ENCODE measurements at places on chromosomes 2 and 18. TPM values are rescaled to one million over a fixed set of nuclear protein-coding genes. Genes with fewer than 3 reads are reported as not detected.

Gene KCNE4
- 22.0 TPM for total RNA-seq

Gene IL37
- total RNA-seq, result not detected

Gene TTN
- 153 TPM for total RNA-seq

Gene SLC8A1
- 280 TPM for total RNA-seq

Gene CSRNP3
- 34.1 TPM for total RNA-seq

Gene DLGAP1
- total RNA-seq, result 7.5 TPM

Gene LIPG
- total RNA-seq, result 5.0 TPM

Gene IL1R1
- total RNA-seq, result 34.9 TPM

Gene CFAP65
- total RNA-seq, result not detected

Gene ANTXR1
- total RNA-seq, result 138 TPM

Gene RSAD2
- total RNA-seq, result 11.1 TPM

Gene ANKRD30B
- total RNA-seq, result not detected

Gene EFHD1
- 1.4 TPM for total RNA-seq

Gene PRSS56
- total RNA-seq, result not detected

Gene CYRIA
- 10.5 TPM for total RNA-seq

Gene PDE11A
- 1.3 TPM for total RNA-seq

Gene ZNF892
- total RNA-seq, result 11.5 TPM

Gene LCT
- not detected for total RNA-seq

Gene SLC5A7
- total RNA-seq, result 6.3 TPM

Gene NTSR2
- total RNA-seq, result not detected

Gene C2orf80
- total RNA-seq, result 0.37 TPM

Gene CD8A
- total RNA-seq, result not detected

Gene GULP1
- total RNA-seq, result 119 TPM

Gene VWA3B
- total RNA-seq, result 0.48 TPM

Gene LRATD1
- 15.4 TPM for total RNA-seq

Gene SLC9A2
- total RNA-seq, result 4.2 TPM

Gene TBR1
- 0.11 TPM for total RNA-seq

Gene CTAGE1
- not detected for total RNA-seq

Gene SULT1C2
- 3.3 TPM for total RNA-seq

Gene OTOF
- 0.32 TPM for total RNA-seq

Gene CD8B2
- total RNA-seq, result 0.37 TPM

Gene ACVR2A
- 76.9 TPM for total RNA-seq

Gene IL1RL1
- 12.8 TPM for total RNA-seq

Gene TUBA3E
- not detected for total RNA-seq

Gene ZSWIM2
- 0.21 TPM for total RNA-seq

Gene USP14
- total RNA-seq, result 59.1 TPM

Gene NEU2
- not detected for total RNA-seq

Gene SMPD4
- total RNA-seq, result 15.6 TPM

Gene ANKRD30BL
- total RNA-seq, result 0.26 TPM

Gene GAL3ST2
- not detected for total RNA-seq

Gene PIKFYVE
- 57.5 TPM for total RNA-seq

Gene FAM161A
- total RNA-seq, result 15.3 TPM

Gene SLC35G4
- total RNA-seq, result not detected

Gene ERMN
- total RNA-seq, result not detected

Gene NGEF
- total RNA-seq, result 4.1 TPM

Gene CD302
- total RNA-seq, result 51.8 TPM

Gene EVA1A
- total RNA-seq, result 7.1 TPM

Gene TMSB10
- 2,618 TPM for total RNA-seq

Gene PAIP2B
- 7.6 TPM for total RNA-seq

Gene RAB3GAP1
- total RNA-seq, result 110 TPM

Gene SERPINB12
- not detected for total RNA-seq
